ENCODE measurements at places on chromosomes 16 and 17. TPM values are rescaled to one million over a fixed set of nuclear protein-coding genes. Genes with fewer than 3 reads are reported as not detected.

- DNase-seq: no peak
Observed at GRCh38 chr17:33127706-33128105, 136.1 kb downstream of the SPACA3 start.

GRCh38 chr16:85215478-85216118, 103.3 kb upstream of the CIBAR2 start:
- DNase-seq: no peak

GRCh38 chr17:8231701-8232100, 16.2 kb downstream of the CTC1 start:
- no peak for DNase-seq

DNA sequence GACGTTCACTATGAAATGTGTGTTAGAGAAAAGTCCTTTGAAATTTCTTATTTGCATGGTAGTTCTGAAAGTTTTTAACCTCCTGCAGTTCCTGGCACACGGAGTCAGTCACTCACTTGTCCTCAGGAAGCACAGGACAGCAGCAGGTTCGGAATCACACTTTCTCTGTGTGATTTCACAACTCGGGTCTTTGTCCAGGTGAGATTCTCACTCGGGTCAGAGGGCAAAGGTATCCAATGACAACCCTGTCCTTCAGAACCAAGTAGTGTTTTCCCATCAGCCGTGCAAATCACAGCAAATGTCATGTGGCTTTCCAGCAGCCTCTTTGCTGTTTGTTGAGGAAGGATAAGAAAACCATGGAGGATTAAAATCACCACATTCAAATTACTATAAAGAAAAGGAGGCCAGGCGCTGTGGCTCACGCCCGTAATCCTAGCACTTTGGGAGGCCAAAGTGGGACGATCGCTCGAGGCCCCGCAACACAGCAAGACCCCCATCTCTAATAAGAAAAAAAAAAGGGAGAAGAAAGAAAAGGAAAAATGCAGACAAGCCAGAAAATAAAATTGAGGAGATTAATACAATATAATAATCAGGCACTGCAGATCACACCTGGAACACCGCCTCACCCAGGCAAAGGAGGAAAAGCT, 22.0 kb downstream of the ADCY9 start:
- no peak for DNase-seq

GRCh38 chr16:886084-886543, 84.7 kb downstream of the LMF1 start:
- DNase-seq: no peak

DNA sequence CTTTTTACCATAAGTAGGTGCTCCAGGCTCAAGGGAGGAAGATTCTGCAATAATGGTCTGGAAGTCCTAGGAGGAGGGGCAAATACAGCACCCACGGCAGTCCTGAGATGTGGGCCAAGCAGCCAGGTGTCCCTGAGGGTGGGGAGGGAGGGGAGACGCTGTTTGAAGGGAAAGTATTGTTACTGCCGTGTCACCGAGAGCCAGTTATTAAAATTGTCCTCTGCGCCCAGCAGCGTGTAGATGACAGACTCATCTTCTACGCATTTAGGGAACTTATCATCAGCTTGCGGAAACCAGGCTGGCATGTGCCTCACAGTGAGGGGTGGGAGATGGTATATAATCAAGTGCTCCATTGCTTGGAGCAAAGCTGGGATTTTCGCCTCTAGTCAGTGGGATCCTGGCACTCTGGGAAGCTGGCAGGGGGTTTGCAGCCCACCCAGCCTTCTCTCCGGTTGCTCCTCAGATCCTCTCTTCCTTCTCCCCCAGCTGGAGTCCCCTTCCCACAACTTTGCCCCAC, 104.6 kb downstream of the OR1D5 start:
- DNase-seq: no peak

GRCh38 chr16:69741951-69742904, 12.5 kb downstream of the NOB1 start:
- DNase-seq: peak; percentile 65

DNA sequence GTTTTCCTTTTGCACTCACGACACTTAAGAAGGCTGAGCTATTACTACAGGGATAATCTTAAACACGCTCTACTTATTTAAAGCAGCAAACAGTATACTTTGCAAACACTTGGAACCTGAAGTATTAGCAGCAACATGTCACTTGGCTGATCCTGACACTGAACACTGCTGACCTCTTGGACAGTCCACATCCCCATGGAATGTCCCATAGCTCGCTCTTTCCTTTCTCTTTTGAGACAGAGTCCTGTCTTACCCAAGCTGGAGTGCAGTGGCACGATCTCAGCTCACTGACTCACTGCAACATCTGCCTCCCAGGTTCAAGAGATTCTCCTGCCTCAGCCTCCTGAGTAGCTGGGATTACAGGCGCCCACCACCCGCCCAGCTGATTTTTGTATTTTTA, 26.4 kb downstream of the SMYD4 start:
- DNase-seq: no peak

- no peak for DNase-seq
Observed at GRCh38 chr16:19384656-19385055, 33.0 kb upstream of the TMC5 start.

The C16orf74 gene
- 8.2 TPM for total RNA-seq

The KRTAP2-3 gene
- 0.32 TPM for total RNA-seq

The MSI2 gene
- total RNA-seq: 25.4 TPM

The SARM1 gene
- 12.9 TPM for total RNA-seq

The WFIKKN2 gene
- total RNA-seq: under 0.01 TPM

The CSH1 gene
- total RNA-seq: not detected

The WNT9B gene
- under 0.01 TPM for total RNA-seq

The SHISA6 gene
- total RNA-seq: not detected

The UBALD2 gene
- 5.6 TPM for total RNA-seq

The PYY gene
- total RNA-seq: not detected
